ENCODE measurements at places on chromosomes 4 and X.

DNA sequence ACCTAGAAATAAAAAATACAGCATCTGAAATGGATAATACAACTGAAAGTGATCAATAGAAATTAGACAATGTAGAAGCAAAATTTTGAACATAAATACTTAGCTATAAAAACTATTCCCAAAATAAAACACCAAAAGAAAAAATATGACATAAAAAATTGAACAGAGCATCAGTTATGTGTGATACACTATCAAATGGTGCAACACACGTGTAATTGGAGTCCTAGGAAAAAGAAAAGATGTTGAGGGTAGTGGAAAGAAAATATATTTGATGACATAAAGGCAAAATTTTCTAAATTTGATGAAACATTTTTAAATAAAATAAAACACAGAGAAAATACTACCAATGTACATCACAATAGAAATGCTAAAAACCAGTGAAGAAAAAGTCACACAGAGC is 63.1 kb downstream of the NPY2R start:
- no peak for DNase-seq

DNA sequence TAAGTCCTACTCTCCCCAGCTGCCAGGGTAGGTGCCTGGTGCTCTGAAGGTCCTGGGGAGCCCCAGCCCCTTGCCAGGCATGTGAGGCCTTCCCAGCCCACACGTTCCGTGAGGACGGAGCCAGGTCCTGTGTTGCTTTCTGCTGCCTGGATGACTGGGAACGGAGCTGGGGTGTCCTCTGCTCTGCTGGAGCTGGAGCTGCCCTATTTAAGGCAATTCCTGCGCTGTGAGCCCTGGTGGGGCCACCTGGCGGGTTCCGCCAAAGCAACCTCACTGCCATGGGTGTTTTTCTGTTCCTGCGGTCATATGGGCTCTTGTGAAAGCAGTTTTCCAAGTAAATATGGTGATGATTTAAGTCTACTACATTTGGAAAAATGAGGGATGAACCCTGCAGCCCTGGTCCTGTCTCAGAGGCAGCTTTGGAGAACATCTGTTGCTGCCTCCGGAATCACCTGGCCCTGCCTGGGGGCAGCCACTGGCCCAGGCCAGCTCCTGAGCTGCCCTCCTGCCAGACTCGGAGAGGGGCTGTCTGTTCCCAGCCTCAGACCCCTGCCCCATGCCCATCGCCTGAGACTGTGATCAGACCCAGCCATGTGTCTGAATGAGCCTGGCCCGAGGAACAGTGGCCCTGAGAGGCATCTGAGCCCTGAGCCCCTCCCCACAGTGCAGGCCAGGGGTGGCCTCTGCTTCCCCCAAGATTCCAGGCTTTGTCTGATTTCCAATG is 33.2 kb downstream of the FGFRL1 start:
- DNase-seq, result no peak

DNA sequence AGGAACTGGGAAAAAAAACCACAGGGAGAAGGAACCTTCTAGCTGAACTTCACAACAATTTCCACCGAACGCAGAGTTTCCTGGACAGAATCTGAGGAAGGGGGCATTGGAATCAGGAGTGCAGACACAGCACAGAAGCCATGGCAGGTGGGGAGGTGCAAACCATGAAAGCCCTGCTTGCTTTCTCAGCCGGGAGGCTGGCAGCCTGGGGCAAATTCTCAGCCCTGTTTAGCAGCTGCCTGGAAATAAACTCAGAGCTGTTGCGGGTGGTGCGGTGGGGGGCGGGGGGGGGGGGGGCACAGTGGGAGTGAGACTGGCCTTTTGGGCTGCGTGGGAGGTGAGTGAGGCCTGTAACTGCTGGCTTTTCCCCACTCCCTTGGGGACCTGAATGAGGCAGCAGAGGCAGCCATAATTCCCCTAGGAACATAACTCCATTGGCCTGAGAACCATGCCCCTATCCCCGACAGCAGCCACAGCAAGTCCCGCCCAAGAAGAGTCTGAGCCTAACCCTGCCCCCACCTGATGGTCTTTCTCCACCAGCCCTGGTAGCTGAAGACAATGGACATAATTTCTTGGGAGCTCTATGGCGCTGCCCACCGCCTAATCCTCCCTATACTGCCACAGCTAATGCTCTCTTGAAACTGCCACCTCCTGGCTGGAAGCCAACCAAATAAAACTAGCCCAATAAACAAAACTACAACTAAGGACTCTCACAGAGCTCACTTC is 176.3 kb downstream of the FAM13A start:
- DNase-seq, result no peak

- DNase-seq, result no peak
Measured at GRCh38 chrX:20471483-20471882, 204.8 kb upstream of the RPS6KA3 start.

DNA sequence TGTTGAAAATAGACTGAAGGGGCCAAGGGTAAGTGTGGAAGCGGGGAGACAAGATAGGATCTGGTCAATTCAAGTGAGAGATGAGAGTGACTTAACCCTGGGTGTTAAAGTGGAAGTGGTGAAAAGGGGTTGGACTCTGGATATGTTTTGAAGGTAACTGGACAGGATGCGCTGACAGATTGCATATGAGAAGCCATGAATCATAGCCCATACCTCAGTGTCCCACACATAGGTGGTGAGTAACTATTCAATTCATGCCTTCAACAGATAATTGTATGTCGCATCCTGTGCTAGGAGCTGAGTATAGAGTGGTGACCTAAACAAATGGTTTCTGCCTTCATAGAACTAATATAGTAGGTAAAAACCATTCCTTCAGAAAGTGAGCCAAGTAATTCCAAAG is 76.7 kb downstream of the KLHL34 start:
- DNase-seq, result no peak

GRCh38 chr4:24322511-24322910 is 261.8 kb downstream of the DHX15 start:
- no peak for DNase-seq

DNA sequence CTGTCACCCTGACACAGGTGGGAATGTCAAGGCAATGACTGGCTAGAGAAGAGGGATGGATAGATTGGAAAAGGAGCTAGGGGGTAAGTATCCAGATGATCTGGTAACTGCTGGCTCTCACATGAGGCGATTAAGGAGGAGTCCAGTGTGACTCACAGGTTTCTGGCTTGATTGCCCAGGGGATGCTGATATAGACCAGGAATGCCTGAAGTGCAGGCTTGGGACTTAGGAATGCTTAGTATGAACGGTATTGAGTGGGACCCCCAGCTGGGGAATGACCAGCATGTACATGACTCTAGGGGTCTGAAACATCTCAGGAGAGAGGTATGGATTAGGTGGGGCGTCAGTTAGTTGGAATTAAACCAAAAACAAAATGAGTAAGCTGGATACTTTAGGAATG is 65.8 kb upstream of the PRPS1 start:
- no peak for DNase-seq

Measured in Peyer's patch (tissue), 4 donors.